ENCODE measurements at places on chromosomes 12 and 14.

GRCh38 chr12:55955800-55956508 lies 9.9 kb downstream of the PMEL start:
- DNase-seq, result peak; percentile 61

DNA sequence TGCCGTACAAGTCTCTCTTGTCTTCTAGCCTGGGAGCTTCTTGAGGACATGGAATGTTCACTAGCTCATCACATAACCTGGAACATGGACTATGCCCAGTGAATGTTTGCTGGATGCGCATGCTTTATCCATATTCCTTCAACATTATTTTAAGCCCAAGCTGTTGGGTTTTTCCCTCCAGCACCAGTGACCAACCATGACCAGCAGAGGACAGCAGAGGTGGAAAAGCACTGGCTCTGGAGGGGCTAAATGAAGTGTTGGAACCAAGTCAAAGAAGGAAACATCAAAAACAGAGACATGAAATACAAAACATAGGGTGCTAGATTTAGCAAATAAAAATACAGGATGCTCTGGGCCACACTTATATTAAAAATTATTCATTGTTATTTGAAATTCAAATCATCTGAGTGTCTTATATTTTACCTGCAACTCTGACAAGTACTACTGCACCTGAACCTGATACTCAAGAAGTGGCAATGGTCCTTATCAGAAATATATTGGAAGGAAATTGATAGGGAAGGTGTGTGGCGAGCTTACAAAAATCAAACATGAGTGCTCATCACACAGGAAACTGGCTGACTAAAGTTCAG lies 23.1 kb upstream of the HELB start:
- DNase-seq, result peak; percentile 25

DNA sequence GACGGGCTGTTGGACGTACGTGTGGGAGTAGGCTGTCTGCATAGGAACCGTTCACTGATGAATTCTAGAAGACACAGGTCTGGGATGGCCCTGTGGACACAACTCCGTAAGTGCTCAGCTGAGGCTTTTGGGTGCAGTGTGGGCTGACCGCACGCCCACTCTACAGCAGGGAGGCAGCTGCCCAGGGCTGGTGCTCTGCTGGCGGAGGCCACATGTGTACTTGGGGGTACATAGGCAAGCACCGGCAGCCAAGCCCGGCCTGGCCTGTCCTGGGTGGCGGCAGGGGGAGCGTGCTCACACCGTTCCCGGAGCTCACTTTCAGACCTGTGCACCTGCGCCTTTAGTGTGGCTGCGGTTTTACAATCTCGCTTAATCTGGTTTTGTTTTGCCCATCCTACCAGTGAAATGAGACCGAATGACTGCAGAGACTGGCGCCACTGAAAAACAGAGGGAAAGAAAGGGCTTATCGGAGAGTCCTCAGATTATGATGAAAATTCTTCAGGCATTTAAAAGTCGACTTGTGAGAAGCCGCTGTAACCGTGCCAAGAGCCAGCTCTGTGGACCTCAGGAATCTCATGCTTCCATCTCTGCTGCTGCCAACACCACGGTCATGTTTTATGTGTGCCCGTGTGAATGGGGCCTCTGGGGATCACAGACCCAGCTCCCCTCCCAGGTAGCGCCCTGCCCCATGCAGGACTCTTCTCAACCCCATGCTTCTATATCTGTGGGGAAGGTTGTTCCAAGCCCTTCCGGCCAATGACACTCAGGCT lies 45.8 kb downstream of the SSH1 start:
- DNase-seq, result no peak

DNA sequence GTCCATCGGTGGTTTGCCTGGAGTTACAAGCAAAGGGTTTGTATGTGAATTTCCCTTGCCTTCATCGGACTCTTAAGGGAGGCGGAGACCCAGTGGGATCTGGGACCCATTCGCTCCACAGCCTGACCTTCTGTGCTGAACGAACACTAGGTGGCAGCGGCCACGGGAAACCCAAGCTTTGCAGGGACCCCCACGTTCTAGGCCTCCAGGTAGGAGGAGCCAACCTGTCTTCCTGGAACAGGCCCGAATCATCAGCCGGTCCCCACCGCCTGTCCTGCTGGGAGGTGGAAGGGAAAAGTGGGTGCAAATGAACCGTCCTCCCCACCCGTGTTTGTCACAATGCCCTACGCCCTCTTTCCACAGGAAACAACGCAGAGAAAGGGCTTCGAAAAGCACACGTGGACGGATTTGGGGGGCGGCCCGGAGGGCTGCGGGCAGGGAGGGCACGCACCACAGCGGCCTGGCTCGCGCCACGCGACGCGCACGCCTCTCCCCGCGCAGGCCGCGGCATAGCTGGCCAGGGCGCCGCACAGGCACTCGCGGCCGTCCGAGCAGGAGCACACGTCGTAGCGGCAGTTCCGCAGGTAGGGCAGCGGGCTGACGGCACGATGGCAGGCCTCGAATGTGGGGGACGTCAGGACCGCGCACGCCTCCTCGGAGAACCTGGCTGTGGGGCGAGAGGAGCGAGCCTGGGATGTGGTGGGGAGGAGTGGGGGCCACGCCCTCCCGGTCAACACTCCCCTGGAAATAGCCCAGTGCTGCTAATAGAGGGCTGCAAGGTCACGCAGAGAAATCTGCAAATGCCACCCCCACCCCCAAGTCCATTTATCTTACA lies 67.8 kb downstream of the VWF start:
- DNase-seq, result no peak

DNA sequence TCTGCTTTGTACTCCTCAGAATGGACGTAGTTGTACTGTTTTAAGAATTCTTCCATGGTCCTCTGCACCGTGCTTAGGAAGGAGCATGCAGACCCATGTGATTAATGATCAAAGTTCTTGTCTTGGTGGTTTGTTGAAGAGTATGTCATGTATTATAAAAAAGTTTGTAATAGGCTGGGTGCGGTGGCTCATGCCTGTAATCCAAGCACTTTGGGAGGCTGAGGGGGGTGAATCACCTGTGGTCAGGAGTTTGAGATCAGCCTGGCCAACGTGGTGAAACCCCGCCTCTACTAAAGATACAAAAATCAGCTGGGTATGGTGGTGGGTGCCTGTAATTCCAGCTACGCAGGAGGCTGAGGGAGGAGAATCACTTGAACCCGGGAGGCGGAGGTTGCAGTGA lies 61.8 kb upstream of the RTL1 start:
- DNase-seq, result no peak

DNA sequence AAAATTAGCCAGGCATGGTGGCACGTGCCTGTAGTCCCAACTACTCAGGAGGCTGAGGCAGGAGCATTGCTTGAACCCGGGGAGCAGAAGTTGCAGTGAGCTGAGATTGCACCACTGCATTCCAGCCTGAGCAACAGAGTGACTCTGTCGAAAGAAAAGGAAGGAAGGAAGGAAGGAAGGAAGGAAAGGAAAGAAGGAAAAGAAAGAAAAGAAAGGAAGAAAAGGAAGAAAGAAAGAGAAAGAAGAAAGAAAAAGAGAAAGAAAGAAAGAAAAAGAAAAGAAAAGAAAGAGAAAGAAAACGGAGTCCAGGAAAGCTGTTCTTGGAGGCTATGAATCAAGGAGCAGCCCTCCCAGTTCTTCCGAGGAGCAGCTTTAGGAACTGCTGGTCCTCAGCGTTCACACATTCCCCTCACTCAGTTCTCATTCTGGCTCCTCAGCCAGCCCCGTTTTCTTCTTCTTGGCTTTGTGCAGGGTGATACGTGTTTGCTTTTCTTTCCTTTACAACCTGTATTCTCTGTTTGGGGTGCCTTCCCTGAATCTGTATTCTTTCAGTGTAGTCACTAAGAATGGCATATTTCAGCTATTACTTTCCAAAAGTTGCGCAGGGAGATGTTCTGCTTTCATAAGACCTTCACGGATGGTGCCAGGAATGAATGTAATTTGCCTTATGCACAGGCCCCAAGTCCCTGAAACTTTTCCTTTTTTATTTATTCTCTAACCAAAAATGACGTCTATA lies 12.2 kb downstream of the FBXL14 start:
- DNase-seq, result no peak

GRCh38 chr12:109087250-109087649 lies 6.0 kb downstream of the ALKBH2 start:
- DNase-seq, result no peak

DNA sequence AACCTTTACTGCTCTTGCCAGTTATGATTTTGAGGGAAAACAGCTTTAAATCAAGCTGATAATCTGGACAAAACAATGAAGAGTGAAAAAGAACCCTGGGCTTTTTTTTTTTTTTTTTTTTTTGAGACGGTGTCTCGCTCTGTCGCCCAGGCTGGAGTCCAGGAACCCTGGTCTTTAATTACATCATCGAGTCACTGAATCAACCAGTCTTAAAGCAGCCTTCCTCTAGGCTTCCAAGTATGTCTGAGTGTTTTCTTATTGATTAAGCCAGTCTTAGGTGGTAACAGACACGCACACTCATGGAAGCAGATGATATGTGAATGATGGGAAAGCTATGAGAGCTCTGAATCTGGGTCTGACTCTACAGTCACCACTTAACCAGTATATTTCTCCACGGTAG lies 5.9 kb upstream of the VCPKMT start:
- DNase-seq, result no peak

DNA sequence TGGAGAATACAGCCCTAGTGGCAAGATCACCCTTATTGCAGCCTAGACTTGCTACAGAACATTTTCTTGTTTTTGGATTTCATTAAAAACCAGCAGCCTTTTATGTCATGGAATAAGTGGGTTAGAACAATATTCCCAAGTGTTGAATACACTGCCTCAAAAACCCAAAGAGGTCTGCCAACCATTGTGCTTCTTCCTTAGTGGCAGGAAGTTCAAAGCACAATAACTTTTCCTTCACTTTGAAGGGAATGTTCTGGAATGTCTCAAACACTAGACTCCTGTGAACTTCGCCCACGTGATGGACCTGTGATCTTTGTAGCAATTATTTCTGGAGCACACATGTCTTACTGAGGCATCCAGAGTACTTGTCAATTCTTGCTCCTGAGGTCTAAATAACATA lies 8.5 kb downstream of the SLC17A8 start:
- no peak for DNase-seq

DNA sequence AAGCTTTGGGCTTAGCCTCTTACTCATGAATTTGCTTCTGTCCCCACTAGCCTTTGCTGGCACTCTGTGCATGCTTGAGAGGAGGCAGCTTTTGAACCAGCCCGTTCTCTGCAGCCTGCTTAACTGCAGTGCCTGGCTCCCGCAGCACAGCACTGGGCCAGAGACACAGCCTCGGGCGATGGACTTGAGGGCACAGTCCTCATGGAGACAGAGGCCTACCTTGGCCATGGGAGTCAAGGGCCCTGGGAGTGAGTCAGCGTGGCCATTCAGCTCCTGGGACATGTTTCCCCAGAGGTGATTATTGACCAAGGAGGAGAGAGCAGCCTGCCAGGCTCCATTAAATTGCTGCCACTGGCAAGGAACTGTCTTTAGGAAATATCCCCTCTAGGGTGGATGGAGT lies 93.5 kb downstream of the SMOC1 start:
- no peak for DNase-seq

- no peak for DNase-seq
Measured at GRCh38 chr14:66514213-66514612, 6.3 kb downstream of the GPHN start.

GRCh38 chr14:84555493-84555892 lies 974.5 kb upstream of the FLRT2 start:
- no peak for DNase-seq

GRCh38 chr14:49574038-49574437 lies 12.1 kb downstream of the RPS29 start:
- DNase-seq, result no peak

DNA sequence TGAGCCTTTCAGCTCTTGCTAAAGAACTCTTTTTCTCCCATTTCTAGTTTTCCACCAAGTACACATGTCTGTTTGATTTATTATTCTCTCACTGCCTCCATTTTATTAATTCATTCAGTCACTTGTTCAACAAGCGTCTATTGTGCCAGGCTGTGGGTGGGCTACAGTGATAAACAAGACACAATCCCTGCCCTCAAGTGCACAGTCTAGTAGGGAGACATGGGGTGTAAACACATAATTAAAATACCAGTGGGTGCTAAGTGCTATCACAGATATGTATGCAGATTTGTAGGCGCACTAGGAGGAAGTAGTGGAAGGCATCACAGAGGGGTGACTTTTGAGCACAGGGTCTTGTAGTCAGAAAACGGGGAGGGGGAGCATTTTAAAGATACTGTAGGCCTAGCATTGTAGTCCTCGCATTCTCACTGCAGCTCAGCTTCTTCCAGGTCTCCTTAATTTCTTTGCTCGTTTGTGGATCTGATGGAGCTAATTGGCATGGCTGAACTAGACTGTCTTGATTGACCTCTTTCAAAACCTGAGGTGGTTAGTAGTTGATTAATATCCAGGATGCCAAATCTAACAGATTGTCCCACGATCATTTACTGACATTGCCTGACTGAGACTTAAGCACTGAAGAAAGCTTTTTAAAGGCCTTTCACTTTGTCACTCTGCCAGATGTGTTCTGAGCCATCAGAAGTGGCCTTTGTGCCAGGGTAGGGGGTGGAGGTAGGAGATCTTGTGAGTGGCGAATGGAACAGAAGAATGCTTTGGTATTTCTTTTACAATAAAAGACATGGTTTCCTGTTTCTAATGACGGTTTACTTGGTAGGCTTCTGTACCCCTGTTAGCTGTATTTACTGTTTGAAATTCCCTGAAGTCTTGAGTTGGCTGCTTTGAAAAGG lies 116.9 kb downstream of the DIP2B start:
- no peak for DNase-seq

DNA sequence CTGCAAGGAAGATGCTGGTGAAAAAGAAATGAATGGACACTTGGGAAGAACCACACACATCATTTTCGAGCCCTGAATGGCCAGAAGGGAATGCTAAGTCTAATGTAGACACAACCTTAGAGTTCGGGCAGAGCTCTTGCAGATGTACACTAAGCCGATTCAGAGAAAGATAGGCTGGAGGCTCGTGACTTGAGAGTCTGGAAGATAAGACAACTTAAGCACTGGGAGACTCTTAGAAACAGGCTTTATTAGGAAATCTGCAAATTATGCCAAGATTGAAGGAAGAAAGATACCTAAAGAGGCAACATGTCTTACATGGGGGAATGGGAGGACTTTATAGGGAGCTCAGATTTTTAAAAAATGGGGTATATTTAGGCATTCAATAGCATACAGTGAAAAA lies 13.5 kb downstream of the TBPL2 start:
- no peak for DNase-seq

DNA sequence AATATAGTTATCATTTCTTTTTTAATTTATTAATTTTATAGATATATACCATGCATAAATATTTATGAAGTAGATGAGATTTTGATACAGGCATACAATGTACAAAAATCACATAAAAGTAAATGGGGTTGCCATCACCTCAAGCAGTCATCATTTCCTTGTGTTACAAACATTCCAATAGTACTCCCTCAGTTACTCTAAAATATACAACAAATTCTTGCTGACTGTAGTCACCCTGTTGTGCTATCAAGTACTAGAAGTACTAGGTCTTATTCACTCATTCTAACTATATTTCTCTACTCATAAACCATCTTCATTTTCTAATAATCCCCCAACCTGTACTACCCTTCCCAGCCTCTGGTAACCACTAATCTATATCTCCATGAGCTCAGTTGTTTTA lies 432.6 kb upstream of the SYT1 start:
- DNase-seq, result peak; percentile 13

GRCh38 chr12:96578526-96579125 lies 89.2 kb downstream of the CFAP54 start:
- DNase-seq, result peak; percentile 46
